Natural killer cell (primary cell): ENCODE measurements at places on chromosomes 2 and 18. TPM values are rescaled to one million over a fixed set of nuclear protein-coding genes. Genes with fewer than 3 reads are reported as not detected.

GRCh38 chr2:136206613-136207012 lies 88.7 kb upstream of the CXCR4 start:
- no peak for DNase-seq

GRCh38 chr2:212327171-212327809 lies 211.3 kb downstream of the ERBB4 start:
- DNase-seq, result no peak

DNA sequence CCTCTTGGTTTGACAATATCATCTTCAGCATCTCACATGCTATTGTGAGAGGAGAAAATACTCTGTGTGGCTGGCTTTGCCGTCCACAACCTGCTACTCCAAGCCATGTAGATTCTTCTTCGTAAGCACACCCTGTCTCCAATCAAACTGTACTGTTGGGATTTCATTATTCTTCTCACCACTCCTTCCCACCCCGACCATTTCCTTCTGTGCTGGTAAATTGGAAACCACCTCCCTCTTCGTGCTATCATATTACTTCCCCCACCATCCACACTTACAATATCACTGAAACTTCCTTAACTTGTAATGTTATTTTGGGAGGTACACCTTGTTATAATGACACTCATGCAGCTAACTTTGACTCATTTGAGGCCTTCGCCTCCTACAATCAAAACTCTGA lies 3.2 kb upstream of the AGXT start:
- no peak for DNase-seq

DNA sequence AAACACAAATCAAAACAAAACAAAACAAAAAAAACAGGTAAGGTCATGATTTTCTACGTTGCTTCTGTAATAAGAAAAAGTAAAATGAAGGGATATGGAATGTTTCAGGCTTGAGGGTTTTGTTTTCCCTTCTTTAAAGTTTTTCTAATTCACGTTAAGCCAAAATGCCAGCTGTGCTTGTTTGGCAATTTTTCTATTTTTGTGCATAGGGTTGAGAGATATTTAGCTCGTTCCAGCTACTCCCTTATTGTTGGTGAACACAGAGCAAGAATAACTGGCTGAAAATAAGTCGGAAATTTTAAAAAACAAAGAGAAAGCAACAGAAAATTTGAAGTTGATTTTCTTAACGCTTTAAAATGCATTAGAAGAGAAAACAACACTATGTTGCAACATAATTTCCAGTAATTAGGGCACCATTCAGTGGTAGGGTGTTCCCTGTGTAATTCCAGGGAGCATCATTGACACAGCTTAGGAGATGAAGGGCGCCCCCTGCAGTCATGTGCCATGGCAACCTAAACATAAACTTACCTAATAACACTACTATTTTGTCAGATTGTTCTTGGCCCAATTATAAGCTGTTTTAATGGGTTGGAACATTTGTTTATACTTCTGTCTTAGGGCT lies 99.5 kb downstream of the DTNA start:
- DNase-seq, result no peak

- DNase-seq, result no peak
These were observed 476.7 kb downstream of the TXNL1 start for GRCh38 chr18:56161566-56162260.

Gene SULT1C3
- not detected for total RNA-seq

Gene CPS1
- total RNA-seq, result not detected

Gene LYG2
- total RNA-seq, result not detected
